ENCODE measurements at places on chromosomes 1 and 21.

DNA sequence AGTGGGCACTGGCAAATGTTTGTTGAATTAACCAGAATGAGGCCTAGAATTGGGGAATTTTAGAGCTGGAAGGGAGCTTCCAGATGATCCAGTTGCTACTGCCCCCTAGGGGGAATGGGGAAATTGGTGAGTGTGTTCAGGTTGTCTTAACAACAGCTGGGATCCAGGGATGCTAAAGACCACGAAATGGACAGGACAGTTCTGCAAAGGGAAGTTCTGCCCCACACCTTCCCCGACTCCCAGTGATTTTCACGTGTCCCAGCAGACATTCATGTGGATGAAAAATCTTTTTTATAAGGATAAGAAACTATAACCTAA, 33.9 kb downstream of the TRIM62 start:
- no peak for DNase-seq

GRCh38 chr1:22828484-22829308, 118.1 kb downstream of the EPHB2 start:
- DNase-seq, result no peak

GRCh38 chr1:208757846-208758245, 513.7 kb upstream of the PLXNA2 start:
- DNase-seq, result no peak

DNA sequence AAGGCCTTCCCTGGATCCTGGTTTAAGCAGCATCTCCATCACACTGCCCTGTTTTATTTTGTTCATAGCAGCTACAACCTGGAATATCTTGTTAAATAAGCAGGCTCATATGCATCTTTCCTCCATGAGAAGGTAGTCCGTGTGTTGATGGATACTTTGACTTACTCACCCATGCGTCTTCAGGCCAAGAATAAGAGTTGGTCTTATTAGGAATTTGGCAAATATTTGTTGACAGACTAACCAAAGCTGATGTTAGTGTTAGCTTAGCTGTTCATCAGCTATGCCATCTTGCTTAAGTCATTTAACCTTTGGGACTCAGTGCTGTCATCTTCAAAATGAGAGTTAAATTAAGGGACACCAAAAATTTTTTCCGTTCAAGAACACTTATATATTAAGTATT, 59.2 kb downstream of the SASS6 start:
- DNase-seq, result no peak

DNA sequence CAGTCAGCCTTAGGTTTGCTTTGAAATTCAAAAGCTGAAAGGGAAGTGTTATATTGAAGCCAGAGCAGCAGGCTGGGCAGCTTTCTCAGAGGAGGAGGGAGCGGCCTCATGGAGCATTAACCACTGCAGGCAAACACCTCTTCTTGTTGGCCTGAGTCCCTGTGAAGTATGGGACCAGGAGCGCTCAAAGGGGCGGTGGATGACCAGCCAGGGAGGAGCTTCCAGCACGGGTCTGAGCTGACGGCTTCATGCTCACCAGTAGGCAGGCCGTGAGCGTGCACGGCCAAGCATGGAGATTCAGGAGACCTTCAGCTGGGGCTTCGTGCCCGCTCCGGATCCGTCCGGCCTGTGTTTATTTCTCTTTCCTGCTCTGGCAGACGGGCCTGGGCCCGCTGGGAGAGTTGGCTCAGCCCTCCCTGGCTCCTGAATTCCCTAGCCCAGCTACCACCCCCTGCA, 245.2 kb downstream of the TRABD2B start:
- no peak for DNase-seq

GRCh38 chr21:34907461-34908418, 141.4 kb downstream of the RUNX1 start:
- no peak for DNase-seq

DNA sequence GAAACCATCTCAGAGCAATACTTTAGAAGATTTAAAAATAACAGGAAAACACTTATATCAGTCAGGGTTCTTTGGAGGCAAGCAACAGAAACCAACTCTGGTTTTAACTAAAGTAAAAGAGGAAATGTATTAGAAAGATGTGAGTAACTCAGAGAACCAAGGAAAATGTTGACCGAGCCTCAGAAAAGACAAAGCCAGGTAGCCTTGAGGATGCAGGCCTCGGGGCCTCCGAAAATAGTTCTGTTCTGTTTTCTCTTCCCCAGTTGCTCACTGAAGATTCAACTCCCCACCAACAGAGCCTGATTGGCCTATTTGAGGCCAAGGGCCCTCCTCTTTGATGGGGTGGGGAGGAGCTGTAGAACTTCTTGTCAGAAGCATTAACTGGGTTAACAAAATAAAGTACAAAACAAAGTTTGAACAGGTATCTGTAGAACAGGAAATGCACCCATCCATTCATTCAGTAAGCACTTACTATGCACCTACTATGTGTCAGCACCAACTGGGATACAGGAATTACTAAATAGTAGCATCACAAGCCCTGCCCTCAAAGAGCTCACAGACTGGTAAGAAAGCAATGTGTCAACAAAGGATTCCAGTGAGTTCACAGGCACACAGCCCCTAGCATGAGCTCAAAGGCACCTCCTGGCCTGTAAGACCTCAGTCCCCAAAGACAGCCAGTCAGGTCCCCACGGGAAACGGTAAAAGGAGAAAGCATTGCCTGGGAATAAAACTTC, 12.6 kb downstream of the SLAMF8 start:
- no peak for DNase-seq

DNA sequence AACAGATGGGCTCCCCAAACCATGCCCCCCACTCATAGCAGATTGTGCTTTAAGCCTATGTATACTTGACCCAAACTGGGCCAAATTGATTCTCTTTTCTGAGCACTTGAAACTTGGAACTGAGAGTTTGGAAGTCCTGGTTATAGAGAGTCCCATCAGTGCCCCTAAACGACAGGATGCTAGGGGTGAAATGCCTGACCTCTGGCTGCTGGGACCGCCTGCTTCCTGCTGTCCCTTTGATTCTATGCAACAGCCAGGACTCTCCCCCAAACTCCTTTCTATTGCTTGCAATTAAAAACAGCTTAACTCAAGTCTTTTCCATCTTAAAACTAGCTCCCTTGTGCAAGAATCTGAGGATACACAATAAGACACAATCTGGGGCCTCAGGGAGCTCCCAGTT, 4.7 kb downstream of the C1orf210 start:
- DNase-seq, result no peak

GRCh38 chr1:52365071-52365745, 797 bp downstream of the CC2D1B start:
- no peak for DNase-seq

DNA sequence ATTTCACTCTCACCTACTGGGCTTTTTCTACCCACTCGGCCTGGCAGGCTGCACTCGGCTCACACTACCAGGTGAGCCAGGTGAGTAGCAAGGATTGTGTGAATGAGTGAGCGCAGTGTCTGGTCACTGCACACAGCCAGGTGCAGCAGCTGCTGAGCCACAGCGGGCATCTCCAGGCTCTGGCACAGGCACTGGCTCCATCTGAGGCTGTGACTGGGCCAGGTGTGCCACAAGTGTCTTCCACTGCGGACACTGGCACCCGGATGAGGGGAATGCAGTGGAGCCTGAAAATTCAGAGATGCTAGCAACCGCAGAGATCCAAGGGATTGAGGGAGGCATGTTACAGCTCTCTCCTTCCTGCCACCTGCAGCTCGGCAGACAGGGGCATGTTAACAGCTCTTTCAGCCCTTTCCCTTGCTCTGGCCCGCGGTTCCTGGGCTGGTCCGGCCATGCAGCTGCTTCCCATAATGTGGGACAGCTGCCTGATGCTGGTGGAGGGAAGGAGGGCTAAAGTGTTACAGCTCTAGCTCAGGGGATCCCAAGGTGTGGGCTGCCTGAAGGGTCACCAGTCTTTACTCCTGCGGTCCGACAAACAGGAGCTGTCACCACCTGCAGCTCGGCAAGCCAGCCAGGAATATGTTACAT, 1038.3 kb downstream of the AMY1C start:
- no peak for DNase-seq

DNA sequence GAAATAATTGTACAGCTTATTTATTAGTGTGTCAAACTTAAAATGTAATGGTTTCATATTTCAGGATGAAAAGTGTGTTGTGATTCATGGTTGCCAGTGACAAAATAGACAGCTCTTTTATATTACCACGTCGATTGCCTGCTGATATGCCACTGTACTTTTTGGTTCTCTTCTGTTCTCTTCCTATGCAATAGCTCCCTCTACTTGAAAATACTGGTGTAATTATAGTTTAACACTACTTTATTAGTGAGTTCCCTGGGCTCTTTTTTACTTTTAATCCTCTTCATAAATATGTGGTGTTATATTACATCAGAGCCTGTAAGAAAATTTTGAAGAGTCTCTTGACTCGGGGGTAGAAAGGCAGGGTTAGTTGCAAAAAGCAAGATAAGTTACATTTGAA, 111.3 kb downstream of the PATJ start:
- no peak for DNase-seq

DNA sequence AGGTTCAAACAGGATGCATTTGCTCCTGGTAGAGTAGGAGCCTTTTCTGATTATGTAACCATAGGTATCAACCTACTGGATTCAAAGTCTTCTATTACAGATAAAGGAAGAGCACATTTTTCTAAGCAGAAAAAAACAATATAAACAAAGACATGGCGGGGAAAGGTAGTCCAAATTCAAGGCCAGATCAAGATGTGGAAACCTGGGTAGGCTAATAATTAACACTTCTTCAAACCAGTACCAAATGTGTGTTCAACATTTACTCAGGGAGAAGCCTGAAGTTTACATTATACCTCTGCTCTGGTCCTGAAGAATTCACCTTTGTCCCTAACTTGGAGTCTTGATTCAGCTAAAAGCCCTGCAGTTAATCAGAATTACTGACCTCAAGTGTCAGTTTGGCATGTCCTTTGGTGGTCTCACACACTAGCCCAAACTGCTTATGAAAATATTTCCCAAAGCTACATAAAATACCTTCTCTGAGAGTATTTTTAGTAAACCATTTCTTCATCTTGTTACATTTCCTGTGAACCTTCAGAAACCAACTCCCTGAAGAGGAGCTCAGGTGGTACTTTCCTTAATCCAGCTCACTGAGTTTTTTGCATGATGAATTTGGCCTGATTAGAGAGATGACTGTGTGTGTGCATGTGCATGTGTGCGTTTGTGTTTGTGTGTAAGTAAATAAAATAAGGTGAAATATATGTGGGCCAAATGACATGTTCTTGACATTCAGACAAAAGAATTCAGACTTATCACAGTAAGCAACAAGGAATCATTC, 70.2 kb downstream of the TOR3A start:
- DNase-seq, result no peak

- no peak for DNase-seq
These were observed 97.6 kb downstream of the PCNX2 start for GRCh38 chr1:233197940-233198339.

DNA sequence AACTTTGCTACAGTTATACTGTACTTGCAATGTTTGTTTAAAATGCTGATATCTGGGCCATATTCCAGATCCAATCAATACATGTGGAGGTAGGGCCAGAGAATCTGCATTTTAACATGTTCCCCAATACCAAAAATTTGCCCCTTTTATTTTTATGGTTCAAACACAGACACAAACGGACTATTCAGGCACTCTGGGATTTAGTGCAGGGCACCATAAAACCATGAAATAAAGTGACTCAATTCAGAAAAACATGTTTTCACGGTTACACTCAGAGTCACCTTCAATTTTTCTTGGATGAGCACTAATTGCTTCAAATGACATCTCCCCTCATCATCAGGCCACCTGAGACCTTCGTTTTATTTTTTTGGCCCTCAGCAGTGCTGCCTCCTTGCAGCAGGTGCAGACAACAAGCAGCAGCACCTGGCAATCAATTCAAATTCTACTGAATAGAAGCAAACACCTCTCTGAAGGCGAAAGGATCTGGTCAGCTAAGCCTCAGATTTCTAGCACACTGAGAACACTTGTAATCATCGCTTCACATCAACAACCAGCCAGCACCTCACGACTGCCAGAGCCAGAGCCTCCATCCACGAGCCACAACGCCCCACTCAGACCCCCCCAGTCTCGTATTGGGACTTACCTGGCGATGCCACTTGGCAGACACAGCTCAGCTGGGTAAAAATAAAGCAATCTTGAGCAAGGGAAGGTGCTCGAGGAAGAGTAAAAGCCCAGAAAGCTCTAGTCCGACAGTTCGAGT, 1.1 kb downstream of the ERO1B start:
- DNase-seq, result no peak

DNA sequence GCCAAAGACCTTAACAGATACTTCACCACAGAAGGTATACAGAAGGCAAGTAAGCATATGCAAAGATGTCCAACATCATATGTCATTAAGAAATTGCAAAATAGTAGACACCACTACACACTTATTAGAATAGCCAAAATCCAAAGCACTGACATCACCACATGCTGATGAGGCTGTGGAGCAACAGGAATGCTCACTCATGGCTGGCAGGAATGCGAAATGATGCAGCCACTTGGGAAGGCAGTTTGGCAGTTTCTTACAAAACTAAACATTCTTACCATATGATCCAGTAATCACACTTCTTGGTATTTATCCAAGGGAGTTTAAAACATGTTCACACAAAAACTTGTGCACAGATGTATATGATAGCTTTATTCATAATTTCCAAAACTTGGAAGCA, 261.2 kb upstream of the AJAP1 start:
- no peak for DNase-seq

GRCh38 chr1:97004054-97004453, 282.5 kb downstream of the PTBP2 start:
- DNase-seq, result no peak

DNA sequence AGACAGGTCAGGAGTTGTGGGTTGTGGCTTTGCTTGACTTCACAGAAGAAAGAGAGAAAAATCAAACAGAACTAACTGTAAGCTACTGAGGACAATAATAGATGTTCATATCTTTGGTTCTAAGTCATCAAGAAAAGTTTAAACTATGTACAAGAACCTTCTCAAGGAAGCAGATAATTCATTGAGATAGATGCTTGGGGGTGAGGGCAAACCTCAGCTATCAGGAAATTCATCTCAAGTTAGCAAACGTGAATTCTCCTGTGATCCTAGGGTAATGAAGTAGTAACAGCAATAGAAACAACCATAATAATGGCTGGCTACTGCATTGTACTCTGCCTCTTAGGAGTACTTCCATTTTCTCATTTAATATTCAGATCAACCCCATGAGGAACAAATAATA, 506.2 kb downstream of the PLPP3 start:
- DNase-seq, result no peak

DNA sequence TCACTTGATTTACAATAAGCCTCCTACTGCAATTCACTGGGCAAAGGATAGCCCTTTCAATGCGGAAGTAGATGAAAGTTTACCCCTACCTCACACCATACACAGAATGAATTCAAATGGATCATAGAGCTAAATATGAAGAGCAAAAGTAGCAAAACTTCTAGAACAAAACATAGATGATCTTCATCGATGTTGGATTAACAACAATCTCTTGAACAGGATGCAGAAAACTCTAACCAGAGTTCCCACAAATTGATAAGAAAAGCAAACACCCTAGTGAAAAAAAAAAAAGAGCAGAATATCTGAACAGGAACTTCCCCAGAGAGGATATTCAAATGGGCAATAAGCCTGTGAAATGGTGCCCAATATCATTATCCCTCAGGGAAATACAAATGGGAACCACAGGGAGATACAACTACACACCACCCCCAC, 1.9 kb upstream of the UBASH3A start:
- no peak for DNase-seq

GRCh38 chr1:193031431-193031830, 27.7 kb downstream of the UCHL5 start:
- no peak for DNase-seq
